IPS-NIHi11 (cell line): ENCODE measurements at places on chromosomes 1 and 21.
A peak's percentile ranks its signal among the peaks of the same experiment; 100 is the strongest.

GRCh38 chr1:73100216-73100615, 817.9 kb upstream of the NEGR1 start:
- no peak for DNase-seq

DNA sequence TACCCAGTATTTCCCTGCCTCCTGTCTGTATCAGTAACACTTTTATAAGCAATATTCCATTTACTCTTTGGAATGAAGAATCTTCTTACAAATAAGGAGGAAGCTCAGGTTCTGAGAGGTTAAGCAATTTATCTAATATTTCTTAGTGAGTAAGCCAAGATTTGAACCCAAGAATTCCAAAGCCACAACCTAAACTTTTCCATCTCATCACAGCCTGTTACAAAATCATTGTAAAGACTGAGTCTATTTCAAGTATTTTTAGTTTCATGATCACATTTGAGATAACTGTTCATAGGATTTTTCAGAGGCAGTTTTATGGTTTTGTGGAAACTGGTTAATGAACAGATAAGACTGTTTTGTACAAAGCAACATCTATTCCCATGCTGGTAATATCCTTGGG, 29.8 kb upstream of the HHAT start:
- DNase-seq = no peak

DNA sequence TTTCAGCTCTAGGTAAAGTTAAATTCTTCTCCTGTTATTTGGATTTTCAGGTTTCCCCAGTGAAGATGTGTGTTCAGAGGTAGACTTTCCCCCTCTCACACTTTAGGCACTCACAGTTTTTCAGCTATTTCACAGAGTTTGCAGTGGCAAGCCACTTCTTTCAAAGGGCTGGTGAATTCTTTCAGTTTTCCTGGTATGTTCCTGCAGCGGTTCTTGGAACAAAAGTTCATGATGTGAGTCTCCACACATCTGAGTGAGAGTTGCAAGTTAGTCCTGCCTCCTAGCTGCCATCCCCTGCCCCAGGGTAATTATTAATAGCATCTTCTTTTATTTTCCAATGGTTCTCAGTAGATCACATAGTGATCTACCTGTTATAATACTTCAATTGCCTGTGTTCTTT, 27.3 kb upstream of the CD84 start:
- DNase-seq = no peak

DNA sequence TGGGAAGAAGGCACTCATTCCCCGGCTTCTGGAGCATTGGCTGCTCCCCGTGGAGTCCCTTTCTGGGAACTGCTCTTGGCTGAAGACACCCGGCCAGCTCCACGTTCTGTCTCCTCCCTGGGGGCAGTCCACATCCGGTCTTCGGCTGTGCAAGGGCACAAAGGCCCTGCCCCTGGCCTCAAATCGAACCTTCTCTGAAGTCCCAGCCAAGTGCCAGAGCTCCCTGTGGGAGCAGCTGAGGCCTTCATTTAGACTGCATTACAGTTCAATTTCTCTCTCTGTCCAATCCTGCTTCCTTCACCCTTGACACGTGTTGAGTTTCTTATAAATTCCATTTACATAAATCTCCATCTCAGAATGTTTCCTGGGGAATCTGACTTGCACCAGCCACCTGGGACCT, 132.9 kb upstream of the POU3F1 start:
- no peak for DNase-seq

DNA sequence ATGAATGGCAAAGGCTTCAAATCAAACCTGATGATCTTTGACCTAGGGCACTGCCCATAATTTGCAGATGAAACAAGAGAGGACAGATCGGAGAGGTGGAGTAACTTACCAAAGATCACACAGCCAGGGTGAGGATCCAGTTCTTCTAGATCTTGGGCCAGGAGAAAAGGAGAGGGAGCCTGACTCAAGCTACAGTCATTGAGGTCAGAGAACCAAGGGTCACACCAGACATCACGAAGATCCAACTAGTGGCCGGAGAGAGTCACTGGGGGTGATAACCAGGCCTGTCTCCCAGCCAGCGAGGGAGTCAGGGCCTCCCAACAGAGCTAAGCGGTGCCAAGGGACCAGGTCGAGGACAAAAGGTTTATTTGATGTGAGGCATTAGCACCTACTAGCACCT, 115.0 kb downstream of the RIPK4 start:
- DNase-seq = no peak

DNA sequence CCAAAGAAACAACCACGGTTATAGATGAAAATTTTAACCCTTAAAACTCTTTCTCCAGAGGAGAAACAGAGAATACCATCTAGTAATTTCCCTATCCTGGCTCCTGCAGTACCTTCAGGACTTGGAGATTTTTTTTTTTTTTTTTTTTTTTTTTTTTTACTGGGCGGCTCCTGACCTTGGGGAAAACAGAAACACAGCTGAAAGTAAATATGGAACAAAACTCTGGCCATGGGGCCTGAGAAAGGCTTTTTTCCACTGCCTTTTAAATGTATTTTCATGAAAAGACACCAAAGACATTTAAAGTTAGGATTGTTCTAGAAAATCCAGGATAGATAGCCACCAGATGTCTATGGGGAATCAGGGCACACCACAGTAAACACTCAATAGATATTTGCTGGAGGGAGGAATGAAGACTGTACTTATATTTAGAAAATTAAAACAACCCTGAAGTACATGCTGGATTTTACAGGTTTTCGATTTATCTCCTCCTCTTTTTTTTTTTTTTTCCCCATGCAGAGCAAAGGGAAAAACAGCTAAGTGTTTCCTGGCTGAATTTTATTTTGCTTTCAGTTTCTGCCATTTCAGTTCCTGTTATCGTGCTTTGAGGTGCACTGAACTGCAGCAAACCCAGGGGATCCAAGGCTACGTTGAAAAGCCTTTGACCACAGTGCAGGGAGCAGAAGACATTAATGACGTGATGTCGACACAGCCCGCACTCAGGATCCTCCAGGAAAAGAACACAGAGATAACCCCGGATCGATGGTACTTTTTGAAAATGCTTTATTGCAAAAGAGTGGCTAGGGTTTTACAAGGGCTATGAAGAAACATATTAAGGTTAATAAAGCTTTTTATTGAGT, 35.7 kb upstream of the CNN3 start:
- DNase-seq = no peak

GRCh38 chr21:38819719-38820159, 14.0 kb downstream of the ETS2 start:
- DNase-seq = peak; percentile 29

- DNase-seq = no peak
Measured at GRCh38 chr1:202270871-202271326, 70.8 kb downstream of the UBE2T start.

- no peak for DNase-seq
Measured at GRCh38 chr1:38375035-38375434, 328.4 kb upstream of the POU3F1 start.

DNA sequence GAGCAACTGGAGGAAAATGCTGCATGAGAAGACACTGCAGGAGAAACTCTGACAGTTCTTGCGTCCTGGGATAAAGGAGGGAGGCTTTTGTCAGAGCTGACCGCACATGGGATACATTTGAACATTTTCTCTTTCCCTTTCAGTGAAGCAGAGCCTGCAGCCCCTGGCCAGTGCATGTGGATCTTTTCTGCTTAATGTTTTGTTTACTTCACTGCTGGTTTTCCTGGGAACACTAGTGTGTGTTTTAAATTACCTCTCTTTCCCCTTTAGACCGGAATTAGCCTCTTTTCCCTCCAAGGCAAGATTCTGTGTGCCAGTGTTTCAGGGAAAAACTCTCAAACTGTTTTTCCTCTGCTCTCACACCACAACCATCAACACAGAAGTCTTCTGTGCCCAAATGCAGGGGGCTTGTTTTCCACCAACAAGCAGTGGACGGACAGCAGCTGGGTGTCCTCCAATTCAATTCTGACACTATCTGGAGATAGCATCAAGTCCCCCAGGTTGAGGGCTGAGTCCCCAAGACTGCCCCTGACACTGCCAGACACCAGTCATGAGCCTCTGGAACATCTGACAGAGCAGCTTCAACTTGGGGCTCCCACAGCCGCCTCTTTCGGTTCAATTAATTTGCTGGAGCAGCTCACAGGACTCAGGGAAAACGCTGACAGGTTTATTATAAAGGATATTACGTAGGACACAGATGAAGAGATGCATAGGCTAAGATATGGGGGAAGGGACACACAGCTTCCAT, 136.2 kb downstream of the RHOU start:
- no peak for DNase-seq

- DNase-seq = no peak
Measured at GRCh38 chr21:42905195-42905594, 12.1 kb downstream of the NDUFV3 start.

DNA sequence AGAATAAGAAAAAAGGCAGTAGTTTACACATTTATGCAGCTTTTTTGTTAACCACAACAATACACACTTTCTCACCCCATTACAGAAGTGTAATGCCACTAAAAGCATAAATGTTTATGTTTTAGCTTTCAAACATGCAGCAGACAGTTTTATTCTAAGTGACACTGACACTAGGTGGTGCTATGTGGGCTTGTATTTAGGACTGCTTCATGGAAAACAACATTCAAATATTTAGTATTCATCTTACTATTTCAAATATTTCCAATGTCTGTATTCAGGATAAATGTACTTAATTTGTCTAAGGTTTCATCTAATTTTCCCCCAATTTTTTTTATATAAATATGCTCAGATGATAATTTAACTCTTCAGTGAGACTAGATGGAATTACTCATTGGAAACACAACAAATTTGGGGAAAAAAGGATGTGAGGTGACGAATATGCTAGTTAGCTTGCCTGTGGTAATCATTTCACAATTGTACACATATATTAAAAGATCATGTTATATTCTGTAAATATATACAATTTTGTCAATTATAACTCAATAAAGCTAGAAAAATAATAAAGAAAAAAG, 71.4 kb downstream of the USP1 start:
- peak; percentile 22 for DNase-seq

- no peak for DNase-seq
Measured at GRCh38 chr1:65997693-65998092, 205.0 kb downstream of the PDE4B start.

GRCh38 chr1:248850124-248850523, 8.8 kb downstream of the ZNF692 start:
- no peak for DNase-seq

DNA sequence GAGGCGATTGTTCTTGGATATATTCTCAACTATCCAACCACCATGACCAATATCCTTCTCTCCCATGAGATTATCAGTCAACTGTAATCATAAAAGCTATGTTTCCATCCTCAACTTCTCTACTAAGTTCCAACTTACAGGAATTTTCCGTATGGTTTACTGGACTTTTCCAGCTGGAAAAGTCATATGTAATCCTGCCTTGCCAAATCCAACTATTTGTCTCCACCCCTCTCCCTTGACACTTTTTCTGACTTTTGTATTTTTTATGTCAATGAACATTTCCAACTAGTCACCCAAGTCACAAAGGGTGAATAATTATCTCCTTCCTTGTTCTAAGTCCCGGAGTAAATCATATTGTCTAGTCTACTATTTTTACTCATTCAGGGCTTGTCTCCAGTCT, 293.1 kb downstream of the USP25 start:
- DNase-seq = no peak

- no peak for DNase-seq
Measured at GRCh38 chr1:18861082-18861481, 1.6 kb upstream of the TAS1R2 start.
